ENCODE measurements at places on chromosomes 11 and 22.

DNA sequence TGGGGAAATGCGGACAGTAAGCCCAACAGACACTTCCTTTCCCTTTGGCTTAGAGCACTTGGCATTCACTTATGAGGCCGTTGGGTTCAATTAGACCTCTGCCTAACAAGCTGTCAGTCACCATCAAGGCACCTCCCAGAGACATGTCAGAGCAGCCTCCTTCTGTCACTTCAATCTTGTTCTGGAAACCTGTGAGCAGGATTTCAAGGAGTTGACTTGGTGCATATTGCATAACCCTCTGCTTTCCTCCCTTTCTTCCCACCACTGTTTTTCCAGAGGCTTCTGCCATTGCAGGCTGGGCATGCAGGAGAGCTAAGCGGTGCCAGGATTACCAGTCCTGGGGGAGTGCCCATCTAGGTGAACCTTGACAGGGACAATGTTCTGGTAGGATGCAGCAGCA, 484.2 kb upstream of the LRRC4C start:
- DNase-seq: no peak

GRCh38 chr11:61092908-61093763, 9.2 kb upstream of the CD5 start:
- DNase-seq: no peak

GRCh38 chr11:62554387-62555167, 8.0 kb upstream of the AHNAK start:
- no peak for DNase-seq

DNA sequence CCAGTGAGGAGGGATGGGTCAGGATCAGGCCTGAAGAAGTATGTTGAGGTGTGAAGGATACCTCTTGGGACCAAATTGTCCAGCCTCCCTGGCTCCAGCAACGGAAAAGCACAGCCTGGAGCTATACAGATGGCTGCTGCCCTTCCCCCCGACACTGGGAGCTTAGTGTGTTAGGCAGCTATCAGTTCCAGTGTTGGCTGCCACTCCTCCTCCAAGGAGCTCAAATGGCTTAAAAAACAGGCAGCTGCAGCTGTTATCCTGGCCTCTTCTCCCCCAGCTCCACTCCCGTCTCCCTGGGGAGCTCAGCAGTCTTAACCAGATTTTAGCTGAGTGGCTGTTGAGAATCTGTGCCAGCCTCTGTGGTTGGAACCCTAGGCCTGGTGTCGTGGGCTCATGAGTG, 225.0 kb downstream of the JRKL start:
- no peak for DNase-seq

DNA sequence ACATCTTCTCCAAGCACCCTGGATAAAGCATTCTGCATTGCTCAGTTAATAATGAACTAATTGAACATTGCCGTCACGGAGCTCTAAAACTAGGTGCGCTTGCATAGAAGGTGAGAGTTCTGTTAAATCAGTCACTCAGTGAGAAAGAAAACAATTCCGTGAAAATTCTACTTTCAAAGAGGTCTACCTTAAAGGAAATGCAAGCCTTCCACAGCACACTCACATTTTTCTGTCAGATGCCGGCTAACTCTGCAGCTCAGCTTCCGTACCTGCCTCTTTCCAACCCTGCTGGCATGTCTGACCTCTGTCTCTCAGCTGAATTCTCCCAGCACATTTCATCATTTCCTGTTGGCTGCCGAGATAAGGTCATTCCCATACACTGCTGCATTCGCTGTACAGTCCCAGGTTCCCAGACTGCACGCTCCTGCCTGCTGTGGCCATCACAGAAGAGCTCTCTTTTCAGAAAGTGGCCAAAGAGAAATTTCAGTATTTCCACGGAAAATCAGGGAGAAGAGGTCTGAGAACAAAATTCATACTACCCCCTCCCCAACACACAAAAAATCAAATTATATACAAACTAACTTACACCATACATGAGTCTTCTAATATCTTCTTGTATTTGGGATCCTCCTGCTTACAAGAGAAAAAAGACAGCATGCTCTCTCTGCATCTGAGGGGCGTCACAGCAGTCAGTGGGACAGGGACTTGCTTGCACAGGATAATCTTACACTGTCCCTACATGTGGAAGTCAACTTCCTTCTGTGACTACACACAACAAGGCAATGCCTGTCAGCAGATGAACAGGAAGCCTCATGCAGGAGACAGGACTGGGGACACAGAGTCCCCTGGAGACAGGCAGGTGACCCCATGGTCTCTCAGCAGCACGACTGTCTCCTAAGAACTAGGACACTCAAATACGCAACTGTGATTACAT, 55.1 kb downstream of the PACSIN2 start:
- DNase-seq: no peak
